IMR-90 (cell line): ENCODE measurements at places on chromosomes 4 and X. TPM values are rescaled to one million over a fixed set of nuclear protein-coding genes. Genes with fewer than 3 reads are reported as not detected.

- peak; percentile 94 for DNase-seq
Observed at GRCh38 chr4:113445286-113445685, 316.3 kb downstream of the CAMK2D start.

DNA sequence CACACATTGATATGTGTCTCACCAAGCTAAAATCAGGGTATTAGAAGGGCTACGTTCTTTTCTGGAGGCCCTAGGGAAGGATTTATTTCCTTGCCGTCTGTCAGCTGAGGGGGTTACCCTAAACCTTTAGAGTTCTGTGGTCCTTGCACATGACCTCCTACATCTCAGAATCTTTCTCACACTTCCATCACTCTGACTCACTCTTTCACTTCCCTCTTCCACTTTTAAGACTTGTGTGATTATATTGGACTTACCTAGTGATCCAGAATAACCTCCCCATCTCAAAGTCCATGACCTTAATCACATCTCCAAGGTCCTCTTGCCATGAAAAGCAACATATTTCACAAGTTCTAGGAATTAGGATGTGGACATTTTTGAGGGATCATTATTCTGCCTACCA is 53.6 kb upstream of the FUNDC1 start:
- DNase-seq: no peak

GRCh38 chr4:80065601-80066000 is 7.4 kb downstream of the ANTXR2 start:
- no peak for DNase-seq

- no peak for DNase-seq
Observed at GRCh38 chr4:165009493-165010227, 22.1 kb upstream of the TRIM60 start.

GRCh38 chr4:83731609-83732008 is 195.7 kb downstream of the GPAT3 start:
- no peak for DNase-seq

GRCh38 chrX:154488336-154489075 is 1.9 kb downstream of the SLC10A3 start:
- DNase-seq: no peak

- no peak for DNase-seq
Observed at GRCh38 chr4:119624356-119624755, 4.2 kb downstream of the PDE5A start.

DNA sequence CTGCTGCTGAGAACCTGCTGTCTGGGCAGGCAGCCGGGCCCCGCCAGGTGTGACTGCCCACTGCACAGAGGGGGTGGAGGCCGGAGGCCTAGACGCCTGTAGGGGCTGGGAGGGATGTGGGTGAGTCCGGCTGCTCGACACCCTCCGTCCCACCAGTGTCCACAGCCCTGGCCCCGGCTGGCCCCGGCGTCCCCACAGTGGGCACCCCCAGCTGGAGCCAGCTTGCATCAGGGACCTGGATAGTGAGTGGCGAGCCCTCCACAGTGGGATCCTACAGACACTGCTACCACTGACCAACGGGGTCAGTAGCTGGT is 34.7 kb upstream of the SPON2 start:
- no peak for DNase-seq

DNA sequence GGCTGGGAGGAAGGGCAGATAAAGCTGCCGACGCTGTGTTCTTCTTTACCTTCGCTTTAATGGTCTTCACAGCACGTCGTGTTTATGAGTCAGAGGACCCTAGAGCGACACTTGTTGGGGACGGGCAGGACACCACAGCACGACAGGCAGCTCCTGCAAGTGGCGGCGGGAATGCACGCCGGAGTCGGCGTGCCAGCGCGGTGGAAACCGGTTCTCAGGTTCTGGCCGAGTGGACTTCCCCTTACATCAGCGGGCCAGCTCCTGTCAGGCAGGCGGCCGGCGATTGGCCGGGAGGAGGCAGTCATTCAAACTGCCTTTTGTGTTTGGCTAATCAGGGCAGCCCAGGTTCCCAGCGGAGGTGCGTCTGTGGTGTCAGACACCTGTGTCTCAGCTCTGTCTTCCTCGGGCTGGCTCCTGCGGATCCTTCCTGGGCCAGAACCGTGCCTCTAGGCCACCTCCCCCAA is 150.9 kb downstream of the SHROOM3 start:
- DNase-seq: no peak

DNA sequence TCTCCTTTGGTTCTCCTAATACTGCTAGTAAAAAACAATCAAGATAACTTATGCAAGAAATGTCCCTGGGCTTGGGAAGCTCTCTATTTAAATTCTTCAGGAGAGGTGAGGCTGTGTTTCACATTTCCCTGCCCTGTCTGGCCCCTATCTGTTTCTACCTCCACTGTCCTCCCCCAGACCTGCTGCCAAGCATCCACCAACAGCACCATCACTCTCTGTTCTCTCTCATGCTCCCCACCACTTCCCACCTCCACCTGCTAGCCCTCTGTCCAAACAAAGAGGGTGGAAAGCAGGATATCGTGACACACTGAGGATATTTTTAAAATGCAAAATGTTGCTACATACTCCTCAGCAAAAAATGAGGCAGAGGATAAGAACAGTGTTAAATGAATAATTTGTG is 88.4 kb upstream of the NAP1L5 start:
- no peak for DNase-seq

DNA sequence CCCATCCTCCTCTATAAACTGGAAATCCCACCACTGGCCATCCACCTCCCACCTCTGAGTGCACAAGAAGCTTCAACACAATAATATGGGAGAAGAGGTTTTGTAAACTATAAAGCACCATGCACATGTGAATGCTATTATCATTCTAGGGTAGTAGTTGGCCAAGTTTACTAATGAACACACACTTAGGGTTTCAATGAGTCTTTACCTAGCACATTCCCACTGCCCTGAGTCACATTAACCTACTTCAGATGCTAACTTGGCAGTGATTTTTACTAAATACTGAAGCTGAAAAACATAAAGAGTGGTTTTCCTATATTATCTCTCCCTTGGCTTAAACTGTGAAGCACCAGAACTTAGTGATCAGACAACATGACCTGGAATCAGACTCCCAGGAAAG is 93.9 kb downstream of the SH3KBP1 start:
- no peak for DNase-seq

HEPH gene
- total RNA-seq: 16.4 and 23.5 TPM in 2 replicates

MAD2L1 gene
- total RNA-seq: 13.6 and 32.2 TPM in 2 replicates

GYG2 gene
- 9.2 and 13.1 TPM in 2 replicates for total RNA-seq

BLOC1S4 gene
- 8.8 and 13.3 TPM in 2 replicates for total RNA-seq

ZNF157 gene
- total RNA-seq: under 0.01 TPM in 1 of 2 replicates, not detected in the other
